ENCODE measurements at places on chromosomes 5 and 9.
A peak's percentile ranks its signal among the peaks of the same experiment; 100 is the strongest.

DNA sequence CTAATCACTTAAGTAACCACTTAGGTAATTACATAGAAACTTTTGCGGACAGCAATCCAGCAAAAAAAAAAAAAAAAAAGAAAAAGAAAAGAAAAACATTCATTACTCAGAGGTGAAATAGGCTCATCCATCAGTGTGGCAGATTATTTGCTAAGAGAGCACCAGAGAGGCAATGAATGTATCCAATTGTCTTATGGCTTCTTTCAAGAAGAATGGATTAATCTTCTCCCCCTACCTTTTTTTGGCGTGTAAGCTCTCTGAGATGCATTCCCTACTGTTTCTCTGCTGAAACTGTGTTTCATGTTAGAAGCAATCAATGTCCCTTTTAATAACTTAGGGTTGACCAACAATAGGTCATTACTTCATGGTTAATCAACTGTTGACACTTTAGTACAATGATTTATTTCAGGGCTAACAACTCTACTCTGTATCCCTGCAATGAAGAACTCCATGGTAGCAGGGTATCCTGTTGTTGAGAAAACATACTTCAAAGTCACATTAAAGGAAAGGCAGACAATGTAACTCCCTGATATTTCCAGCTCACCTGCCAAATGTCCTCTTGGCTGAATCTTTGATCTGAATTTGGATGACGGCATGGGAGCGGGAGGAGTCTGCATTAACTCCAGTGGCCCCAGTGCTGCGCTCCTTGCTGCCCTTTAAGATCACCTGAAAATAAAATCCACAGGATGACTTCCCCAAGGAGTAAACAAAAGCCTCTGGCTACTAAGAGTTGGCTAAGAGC, 57.6 kb downstream of the KIF24 start:
- DNase-seq, result no peak

DNA sequence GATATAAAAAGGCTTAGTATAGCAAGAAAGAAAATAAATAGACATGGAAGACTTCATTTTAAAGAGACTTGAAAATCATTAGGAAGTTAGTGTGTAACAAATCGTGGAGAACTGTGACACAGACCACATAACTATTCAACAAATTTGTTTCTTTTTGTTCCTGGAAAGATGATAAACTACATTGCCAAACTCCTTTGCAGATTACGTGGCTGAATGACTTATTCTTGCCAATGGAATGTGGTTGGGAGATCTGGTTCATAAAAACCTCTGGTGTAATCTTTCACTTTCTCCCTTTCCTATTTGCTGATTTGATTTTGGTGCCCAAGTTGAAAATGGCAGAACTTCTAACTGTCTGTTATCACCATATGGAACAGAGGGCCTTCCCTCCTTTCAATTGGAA, 328.9 kb upstream of the MEF2C start:
- no peak for DNase-seq

- DNase-seq, result no peak
Observed at GRCh38 chr9:137318602-137319001, 16.5 kb upstream of the NRARP start.

DNA sequence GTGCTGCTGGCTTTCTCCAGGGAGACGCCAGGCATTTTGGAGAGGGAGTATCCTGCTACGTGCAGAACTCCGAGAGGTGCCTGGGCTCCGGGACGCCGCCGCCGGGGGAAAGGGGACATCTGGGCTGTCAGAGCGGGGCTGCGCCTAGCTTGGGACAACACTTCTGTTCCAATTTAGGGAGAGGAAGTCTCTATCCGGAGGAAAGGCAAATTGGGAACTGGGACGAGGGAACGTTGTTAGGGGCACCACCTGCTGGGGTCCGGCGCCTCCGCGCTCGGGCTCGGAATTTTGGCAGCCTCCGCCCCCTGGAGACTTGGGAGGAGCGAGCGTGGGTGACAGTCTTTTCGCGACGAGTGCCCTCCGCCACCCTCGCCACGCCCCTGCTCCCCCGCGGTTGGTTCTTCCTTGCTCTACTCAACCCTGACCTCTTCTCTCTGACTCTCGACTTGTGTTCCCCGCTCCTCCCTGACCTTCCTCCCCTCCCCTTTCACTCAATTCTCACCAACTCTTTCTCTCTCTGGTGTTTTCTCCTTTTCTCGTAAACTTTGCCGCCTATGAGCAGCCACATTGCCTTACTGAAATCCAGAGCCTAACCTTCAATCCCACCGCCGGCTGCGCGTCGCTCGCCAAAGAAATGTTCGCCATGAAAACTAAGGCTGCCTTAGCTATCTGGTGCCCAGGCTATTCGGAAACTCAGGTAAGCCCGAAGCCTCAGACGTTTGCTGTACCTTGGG, 1.6 kb downstream of the TSLP start:
- no peak for DNase-seq

GRCh38 chr5:164186550-164186949, 681.1 kb downstream of the MAT2B start:
- no peak for DNase-seq

GRCh38 chr5:90955001-90955635, 396.5 kb downstream of the ADGRV1 start:
- no peak for DNase-seq

- no peak for DNase-seq
Observed at GRCh38 chr5:34043099-34043876, at the start of gene C1QTNF3. Gene C1QTNF3 (minus strand): TSS chr5:34043213. CDS start chr5:34043125, 88 bp downstream.

DNA sequence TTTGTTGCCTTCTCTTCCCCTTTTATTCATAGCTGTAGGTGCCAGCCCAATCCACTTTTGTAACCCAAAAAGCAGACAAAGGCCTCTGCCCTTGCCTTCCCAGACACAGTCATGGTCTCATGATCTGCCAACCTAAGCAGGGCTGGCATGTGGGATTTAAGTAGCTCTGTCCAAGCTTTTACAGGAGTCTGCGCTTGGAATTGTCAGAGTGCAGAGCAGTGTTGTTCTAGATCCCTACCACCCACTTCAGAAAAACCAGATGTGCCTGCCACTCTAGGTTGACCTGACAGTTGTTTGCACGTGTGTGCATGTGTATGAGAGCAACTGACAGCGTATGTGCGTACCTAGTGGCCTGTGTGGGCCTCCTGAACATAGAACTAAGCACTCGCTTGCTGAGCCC, 87.8 kb upstream of the SPRY4 start:
- no peak for DNase-seq

GRCh38 chr9:289121-289520, 74.5 kb downstream of the DOCK8 start:
- no peak for DNase-seq

GRCh38 chr5:168368854-168369253, 77.4 kb downstream of the WWC1 start:
- no peak for DNase-seq

- DNase-seq, result no peak
Observed at GRCh38 chr5:174719793-174720611, 4.4 kb upstream of the MSX2 start.

DNA sequence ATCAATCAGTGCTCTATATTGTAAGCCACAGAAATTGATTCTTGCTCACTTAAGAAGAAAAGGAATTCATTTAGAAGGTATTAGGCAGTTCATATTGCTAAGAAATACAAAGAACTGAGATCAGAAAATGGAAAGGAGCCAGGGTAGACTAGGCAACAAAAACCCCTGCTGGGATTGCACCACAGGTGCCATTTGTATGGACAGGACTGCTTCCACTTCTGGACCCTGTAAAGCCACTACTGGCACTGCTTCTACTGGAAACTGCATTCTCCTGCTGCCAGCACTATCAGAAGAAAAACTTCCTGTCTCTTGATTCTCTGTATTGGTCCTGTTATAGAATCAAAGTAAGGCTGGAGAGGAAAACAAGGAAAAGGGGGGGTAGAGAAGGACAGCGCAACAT, 45.9 kb downstream of the CERT1 start:
- no peak for DNase-seq

- no peak for DNase-seq
Observed at GRCh38 chr9:125346080-125346732, 84.6 kb downstream of the GAPVD1 start.

DNA sequence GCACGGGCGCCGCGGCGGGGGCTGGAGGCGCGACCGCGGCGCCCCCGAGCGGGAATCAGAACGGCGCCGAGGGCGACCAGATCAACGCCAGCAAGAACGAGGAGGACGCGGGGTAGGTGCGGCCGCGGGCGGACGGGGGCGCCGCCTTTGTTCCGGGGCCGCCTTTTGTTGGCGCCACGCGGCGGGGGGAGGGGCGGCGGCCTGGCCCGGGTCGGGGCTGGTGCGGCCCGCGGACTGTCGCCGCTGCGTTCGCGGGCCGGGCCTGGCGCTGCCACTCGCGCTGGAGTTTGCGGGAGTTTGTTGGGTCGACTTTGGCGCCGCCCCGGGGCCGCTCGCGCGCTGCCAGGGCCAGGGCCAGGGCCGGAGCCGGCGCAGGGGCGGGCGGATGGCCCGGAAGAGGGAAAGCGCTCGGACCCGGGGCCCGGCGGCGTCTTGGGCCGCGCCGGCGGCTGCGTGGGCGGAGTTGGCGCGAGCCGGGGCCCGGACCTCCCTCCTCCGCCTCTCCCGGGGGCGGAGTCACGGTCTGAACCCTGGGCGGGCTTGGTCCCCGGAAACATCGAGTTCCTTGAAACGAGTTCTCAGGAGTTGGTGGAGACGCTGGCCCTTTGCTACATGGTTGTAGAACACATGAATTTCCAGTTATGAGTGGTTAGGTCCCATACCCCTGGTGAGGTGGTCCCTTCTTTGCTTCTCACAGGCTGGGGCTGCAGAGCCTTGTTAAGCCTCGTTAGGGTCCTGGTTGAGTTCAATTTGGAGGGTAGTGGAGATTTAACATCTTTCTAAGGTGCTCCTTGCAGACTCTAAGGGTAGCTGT, 809 bp downstream of the HNRNPAB start:
- DNase-seq, result peak; percentile 20

DNA sequence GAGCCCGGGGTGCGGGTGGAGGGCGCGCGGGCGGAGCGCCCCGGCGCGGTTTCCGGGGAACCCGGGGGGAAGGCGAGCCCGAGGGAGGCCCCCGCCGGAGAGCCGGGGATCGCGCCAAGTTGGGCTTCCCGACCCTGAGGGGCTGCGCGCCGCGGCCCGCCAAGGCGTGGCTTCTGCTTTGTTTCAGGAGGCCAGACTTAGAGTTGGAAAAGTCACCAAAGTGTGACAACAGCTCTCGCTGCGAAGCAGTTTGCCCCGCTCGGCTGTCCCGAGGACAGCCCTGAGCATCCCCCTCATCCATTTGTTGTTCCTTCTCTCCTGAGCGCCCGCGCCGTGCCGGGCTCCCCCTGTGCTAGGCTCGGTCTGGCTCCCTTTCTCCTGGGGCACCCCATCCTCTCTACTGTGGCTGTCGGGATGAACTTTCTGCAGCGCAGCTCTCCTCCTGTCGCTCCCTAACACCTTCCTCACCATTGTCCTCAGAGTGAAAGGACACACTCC, 410 bp downstream of the GLIPR2 start:
- DNase-seq, result no peak

DNA sequence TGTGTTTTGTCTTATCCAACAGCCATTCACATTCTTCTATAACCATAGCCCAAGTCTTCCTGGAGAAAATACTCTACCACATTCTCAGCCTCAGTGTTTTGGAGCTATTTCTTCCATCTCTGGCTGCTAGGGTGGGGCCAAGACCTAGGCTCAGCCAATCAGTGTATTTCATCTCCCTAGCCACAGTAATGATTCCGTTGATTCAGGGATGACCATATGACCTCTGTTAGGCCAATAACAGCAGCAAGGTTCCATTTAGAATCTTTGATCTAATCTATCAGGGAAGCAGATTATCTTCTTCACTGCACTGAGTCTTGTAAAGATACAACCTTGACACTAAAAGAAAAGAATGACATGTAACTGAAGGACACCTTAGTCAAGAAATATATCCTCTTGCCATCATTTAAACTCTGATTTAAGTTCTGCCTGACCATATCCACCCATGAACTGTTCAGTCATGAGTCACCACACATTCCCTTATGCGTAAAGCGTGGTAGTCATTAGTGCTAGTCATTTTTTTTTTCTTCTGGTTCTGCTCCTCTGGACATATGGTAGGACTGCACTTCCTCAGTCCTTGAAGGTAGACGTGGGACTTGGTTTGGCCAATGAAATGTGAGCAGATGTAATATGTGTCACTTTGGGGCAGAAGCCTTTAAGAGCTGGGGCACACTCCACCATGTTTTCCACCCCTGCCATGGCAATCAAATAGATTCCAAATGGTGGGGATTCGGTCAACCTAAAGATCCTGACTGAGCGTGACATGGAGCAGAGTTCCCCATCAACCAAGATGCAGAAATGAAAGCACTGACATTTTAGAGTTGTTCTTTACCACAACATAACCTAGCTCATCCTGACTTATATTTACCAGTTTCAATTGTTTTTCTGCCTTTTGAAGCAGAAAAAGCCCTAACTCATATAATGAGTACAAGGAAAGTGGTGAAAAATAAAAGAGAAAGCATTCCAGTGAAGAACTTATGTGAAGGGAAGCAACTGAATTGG, 12.7 kb upstream of the PRELID2 start:
- DNase-seq, result no peak

- no peak for DNase-seq
Observed at GRCh38 chr5:63121471-63121870, 542.9 kb downstream of the LRRC70 start.

DNA sequence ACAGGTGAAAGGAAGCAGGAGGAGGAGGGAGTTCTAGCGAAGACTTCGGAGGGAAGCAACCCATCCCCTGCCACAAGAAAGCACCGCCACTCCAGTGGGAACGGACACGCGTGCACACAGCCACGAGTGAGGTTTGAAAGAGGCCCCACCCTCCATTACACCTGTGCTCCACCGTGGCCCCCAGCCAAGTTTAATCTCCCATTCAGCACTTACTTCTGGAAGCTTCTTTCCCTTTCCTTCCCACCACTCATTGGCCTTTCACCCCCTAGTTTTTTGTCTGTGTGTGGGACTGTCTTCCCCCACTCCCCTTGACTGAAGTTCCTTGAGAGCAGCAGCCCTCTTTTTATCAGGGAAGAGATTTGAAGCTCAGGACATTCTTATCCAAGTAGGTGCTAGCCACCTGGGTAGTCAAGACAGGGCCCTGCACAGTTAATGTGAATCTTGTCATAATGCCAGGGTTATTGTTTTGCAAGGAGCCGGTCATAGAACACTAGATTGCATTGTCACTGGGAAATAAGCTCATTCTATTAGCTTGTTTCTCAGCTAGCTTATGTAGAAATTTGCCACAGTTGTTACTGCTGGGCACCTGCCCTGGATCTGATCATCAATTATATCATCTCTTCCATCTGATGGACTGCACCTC, 256.0 kb downstream of the DOCK8 start:
- no peak for DNase-seq
